Bronchial smooth muscle cell (primary cell): ENCODE measurements at places on chromosomes 2 and 18. TPM values are rescaled to one million over a fixed set of nuclear protein-coding genes. Genes with fewer than 3 reads are reported as not detected.

The SPP2 gene
- total RNA-seq = 0.16 TPM in 1 of 2 replicates, not detected in the other

The CYP27C1 gene
- total RNA-seq = under 0.01 TPM in 1 of 2 replicates, not detected in the other

The FAM124B gene
- under 0.01 and 0.16 TPM in 2 replicates for total RNA-seq

The POTEJ gene
- total RNA-seq = not detected in 2 replicates

The CRIM1 gene
- 63.9 and 74.7 TPM in 2 replicates for total RNA-seq

The REG3A gene
- total RNA-seq = not detected in 2 replicates

The STK39 gene
- 10.3 and 11.7 TPM in 2 replicates for total RNA-seq

The CPLX4 gene
- total RNA-seq = not detected in 2 replicates

The SLC38A11 gene
- 0.09 and 0.47 TPM in 2 replicates for total RNA-seq

The ZRANB3 gene
- 6.3 and 6.9 TPM in 2 replicates for total RNA-seq

The SLC9A4 gene
- total RNA-seq = not detected in 2 replicates

The MAP3K19 gene
- total RNA-seq = not detected in 2 replicates

The LANCL1 gene
- 34.7 and 60.7 TPM in 2 replicates for total RNA-seq

The TMEM169 gene
- 0.16 and 0.26 TPM in 2 replicates for total RNA-seq

The PRKRA gene
- 27.7 and 51.1 TPM in 2 replicates for total RNA-seq

The ANTXR1 gene
- 29.9 and 31.8 TPM in 2 replicates for total RNA-seq

The SAG gene
- total RNA-seq = under 0.01 TPM in 1 of 2 replicates, not detected in the other

The SMAD7 gene
- 16.9 and 19.5 TPM in 2 replicates for total RNA-seq

The PLEK gene
- not detected in 2 replicates for total RNA-seq

The TACR1 gene
- total RNA-seq = 0.16 TPM in 1 of 2 replicates, not detected in the other

The APCDD1 gene
- total RNA-seq = not detected in 2 replicates

The RAPH1 gene
- 7.4 and 15.6 TPM in 2 replicates for total RNA-seq

The IL1F10 gene
- total RNA-seq = not detected in 2 replicates

The GDF7 gene
- under 0.01 TPM in 2 replicates for total RNA-seq

The TANC1 gene
- total RNA-seq = 11.5 and 14.7 TPM in 2 replicates

The TSN gene
- total RNA-seq = 23.1 and 35.3 TPM in 2 replicates

The POTEC gene
- total RNA-seq = not detected in 2 replicates

The RPIA gene
- 4.4 and 4.9 TPM in 2 replicates for total RNA-seq

The PRR30 gene
- not detected in 2 replicates for total RNA-seq

The STPG4 gene
- 0.16 TPM in 1 of 2 replicates, not detected in the other for total RNA-seq

The SCN9A gene
- 5.2 and 12.1 TPM in 2 replicates for total RNA-seq

The RAX gene
- total RNA-seq = not detected in 2 replicates

The FABP1 gene
- total RNA-seq = 0.09 TPM in 1 of 2 replicates, not detected in the other

The ACMSD gene
- not detected in 2 replicates for total RNA-seq

The OTOS gene
- total RNA-seq = not detected in 2 replicates

The ZNF385B gene
- under 0.01 TPM in 1 of 2 replicates, not detected in the other for total RNA-seq

The ATP6V1C2 gene
- not detected in 2 replicates for total RNA-seq

The EGR4 gene
- under 0.01 TPM in 1 of 2 replicates, not detected in the other for total RNA-seq

The MYO1B gene
- 37.9 and 84.0 TPM in 2 replicates for total RNA-seq

The EVX2 gene
- not detected in 2 replicates for total RNA-seq

The SERPINB10 gene
- total RNA-seq = not detected in 2 replicates

The HRH4 gene
- under 0.01 TPM in 1 of 2 replicates, not detected in the other for total RNA-seq

The SCN1A gene
- total RNA-seq = 0.09 and 0.47 TPM in 2 replicates

The UGT1A8 gene
- total RNA-seq = not detected in 2 replicates

The KATNAL2 gene
- total RNA-seq = 3.8 and 9.5 TPM in 2 replicates

The NXPH2 gene
- total RNA-seq = not detected in 2 replicates

The CASP10 gene
- 4.7 and 4.8 TPM in 2 replicates for total RNA-seq

The GYPC gene
- total RNA-seq = 93.3 and 148 TPM in 2 replicates

The IL18R1 gene
- total RNA-seq = 1.0 and 1.3 TPM in 2 replicates
